Right cardiac atrium (tissue), 5 donors: ENCODE measurements at places on chromosomes 5 and 9. TPM values are rescaled to one million over a fixed set of nuclear protein-coding genes. Genes with fewer than 3 reads are reported as not detected.

DNA sequence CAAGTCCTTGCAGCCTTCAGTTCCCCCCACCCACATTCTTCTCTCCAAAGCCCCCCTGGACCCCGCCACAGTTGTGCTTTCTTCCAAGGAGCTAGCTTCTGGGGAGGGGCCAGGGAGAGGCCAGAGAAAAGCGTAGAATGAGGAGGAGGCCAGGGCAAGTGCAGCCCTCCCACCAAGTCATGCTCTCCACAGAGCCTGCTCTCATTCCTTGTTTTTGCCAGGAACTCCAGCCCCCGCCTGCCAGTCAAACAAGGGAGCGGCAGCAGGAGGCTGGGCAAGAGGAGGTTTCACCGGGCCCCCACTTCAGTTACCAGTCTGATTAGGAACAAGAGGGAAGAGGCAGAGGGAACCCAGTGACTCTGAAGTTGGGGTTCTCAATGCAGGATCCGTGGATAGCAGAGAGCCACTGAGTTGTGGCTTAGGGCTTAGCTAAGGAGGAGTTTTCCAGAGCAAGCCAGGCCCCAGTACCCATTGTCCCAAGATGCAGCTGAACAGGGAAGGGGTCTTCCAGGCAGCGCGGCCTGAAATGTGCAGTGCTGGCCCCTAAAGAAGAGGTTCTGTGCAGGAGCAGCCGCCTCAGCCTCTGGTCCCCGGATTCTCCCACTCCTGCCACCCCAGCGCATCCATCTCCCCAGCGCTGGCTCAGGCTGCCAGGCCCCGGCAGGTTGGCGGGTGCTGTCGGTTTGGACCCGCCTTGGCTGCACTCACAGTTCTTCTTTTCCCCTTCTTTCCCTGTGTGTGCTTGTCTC is 120.6 kb downstream of the DAB2IP start:
- DNase-seq: no peak

SLC38A9 gene
- 9.6 TPM for total RNA-seq

GRCh38 chr9:14136047-14136635 is 177.8 kb downstream of the NFIB start:
- DNase-seq: no peak

GRCh38 chr9:113872485-113873143 is 3.5 kb upstream of the ZNF618 start:
- no peak for DNase-seq

DNA sequence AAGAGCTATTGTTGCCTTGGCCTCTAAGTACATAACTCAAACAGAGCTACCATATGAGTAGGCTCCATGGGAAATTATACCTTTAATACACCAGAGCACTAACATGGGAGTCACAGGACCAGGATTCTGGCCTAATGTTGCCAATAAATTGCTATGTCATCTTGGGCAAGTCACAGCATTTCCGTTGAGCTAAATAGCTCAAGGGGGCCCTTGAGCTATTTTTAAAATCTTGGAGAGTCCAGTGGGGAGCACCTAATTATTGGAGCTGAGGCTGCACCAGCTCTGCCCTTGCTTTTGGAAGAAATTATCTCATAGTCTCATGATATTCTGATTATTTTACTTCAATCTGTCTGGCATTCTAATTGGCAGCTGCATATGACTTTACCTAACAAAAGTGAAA is 350.8 kb downstream of the ENC1 start:
- DNase-seq: no peak

DNA sequence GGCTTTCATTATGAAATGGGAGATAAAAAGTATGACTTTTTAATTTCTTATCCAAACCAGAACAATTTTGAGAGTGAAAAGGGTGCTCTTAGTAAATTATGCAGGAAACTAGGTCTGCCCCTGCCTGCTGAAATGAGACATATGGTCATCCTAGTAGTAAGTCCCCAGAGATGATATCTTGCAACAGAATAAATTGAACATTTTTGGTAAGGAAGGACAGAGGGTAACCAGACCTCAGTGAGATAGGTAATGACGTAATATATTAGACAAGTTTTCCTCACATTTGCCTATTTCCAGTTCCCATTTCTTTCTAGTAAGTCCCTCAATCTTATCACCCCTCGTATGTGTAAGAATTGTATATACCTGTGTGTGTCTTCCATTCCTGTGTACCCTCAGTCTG is 91.8 kb downstream of the EQTN start:
- DNase-seq: no peak

GRCh38 chr9:84852617-84853301 is 183.2 kb downstream of the NTRK2 start:
- no peak for DNase-seq

SLC46A2 gene
- total RNA-seq: not detected

IL6ST gene
- total RNA-seq: 227 TPM

NME5 gene
- total RNA-seq: 5.7 TPM

- DNase-seq: peak; percentile 65
Measured at GRCh38 chr9:297104-297972, 82.7 kb downstream of the DOCK8 start.

GRCh38 chr5:127308945-127309344 is 18.3 kb downstream of the MEGF10 start:
- no peak for DNase-seq

DNA sequence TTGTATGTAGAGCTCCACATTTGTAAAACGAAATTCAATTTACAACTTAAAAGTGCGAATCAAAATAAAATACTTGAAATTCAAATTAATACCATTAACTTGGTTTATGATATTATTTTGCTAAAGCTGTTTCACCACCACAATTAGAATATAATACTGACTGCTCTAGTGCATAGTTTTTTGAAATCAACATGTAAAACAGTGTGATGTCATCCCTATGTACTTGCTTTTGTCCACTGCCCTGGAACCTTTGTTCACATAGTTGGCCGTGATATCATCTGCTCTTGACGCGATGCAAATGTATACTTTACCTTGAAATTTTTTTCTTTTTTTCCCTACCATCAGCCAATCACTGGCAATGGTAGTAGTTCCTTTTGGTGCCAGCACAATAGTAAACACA is 125.4 kb downstream of the PARP8 start:
- DNase-seq: no peak

GRCh38 chr5:15938961-15939360 is 240.6 kb downstream of the MARCHF11 start:
- DNase-seq: no peak

DNA sequence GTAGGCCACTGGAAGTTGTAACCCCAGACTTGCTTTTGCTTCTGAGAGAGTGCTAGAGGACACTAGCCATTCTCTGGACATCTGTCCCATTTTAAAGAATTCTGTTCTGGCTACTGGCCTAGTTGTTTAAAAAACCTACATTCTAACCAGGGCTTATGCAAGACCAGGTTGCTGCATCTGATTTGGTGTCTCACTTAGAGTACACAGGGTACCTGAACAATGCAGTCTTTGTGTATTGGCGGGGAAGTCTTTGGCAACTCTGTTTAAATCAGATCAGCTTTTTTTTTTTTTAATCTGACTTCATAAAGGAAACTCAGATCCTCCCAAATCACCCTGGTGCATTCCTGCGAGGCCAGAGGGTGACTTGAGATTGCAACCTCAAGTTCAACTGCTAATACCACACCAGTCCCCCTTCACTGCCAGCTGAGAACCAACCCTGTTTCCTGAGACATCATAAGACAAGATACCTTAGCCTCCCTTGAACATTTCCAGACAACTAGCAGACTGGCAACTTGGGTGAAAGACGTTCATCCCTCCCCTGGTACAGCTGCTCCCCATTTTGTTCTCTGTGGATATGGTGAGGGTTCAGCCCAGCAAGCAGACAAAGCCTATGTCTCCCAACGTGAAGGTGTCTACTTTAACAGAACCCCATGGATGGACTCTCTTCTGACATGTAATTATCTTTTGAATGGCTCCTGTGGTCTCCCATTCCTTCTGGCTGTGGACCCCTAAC is 27.0 kb downstream of the SKP1 start:
- no peak for DNase-seq

TRIM7 gene
- total RNA-seq: 4.8 TPM

DNA sequence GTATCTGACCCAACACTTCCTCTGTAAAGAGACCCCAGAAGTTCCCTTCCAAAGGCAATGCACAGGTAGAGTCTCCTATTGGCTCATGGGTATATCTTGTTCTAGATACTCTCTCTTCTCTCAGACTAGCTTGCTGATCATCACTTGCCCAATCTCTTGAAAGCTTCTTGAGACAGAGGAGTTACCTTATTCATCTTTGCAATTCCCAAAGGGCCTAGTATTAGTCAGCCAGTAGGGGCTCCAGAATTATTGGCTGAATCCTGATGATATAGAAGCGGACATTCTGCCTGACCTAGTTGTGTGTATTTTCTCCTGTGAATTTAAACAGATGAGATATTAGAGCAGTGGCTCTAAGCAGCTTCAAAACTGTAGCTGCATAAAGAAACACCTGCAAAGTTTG is 304.0 kb upstream of the KLF4 start:
- DNase-seq: no peak

DNA sequence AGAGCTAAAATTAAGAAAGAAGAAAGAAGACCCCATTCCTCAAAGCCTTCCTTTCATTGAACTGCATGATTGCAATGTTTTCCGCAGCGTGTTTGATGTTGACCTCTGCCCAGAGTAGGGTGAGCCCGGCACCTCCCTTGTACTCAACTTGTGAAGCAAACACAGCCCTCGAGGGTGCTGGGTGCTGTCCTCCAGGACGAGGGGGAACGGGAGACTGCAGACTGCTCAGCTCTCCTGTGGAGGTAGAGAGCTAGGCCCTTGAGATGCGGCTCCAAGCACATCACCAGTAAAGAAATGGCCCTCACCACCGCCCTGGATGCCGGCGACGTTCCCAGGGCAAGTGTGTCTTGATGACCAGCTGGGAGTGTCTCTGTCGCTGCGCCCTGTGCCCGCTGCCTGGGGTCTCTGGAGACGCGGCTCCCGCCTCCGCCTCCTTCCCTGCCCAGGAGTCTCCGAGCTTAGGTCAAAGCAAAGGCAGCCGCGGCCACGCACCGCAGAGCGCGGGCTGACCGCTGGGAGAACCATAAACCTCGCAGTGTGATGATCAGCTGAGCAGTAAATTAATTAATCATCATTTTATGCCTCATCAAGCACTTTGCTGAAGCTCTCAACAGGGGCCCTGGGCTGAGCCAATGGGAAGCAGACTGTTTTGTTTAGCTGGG is 108.7 kb downstream of the IRX2 start:
- no peak for DNase-seq

GRCh38 chr9:130239741-130240241 is 25.8 kb upstream of the HMCN2 start:
- no peak for DNase-seq

- DNase-seq: no peak
Measured at GRCh38 chr9:101564252-101564651, 30.5 kb downstream of the PPP3R2 start.

IL9 gene
- not detected for total RNA-seq

- DNase-seq: no peak
Measured at GRCh38 chr5:142250119-142250518, 74.7 kb downstream of the SPRY4 start.

- no peak for DNase-seq
Measured at GRCh38 chr9:126055381-126055985, 271.1 kb upstream of the MVB12B start.

SLC25A2 gene
- total RNA-seq: 0.37 TPM

GRCh38 chr9:131255676-131256197 is 20.6 kb downstream of the FAM78A start:
- peak; percentile 52 for DNase-seq

- DNase-seq: no peak
Measured at GRCh38 chr9:16058131-16058549, 505.3 kb downstream of the CCDC171 start.

DNA sequence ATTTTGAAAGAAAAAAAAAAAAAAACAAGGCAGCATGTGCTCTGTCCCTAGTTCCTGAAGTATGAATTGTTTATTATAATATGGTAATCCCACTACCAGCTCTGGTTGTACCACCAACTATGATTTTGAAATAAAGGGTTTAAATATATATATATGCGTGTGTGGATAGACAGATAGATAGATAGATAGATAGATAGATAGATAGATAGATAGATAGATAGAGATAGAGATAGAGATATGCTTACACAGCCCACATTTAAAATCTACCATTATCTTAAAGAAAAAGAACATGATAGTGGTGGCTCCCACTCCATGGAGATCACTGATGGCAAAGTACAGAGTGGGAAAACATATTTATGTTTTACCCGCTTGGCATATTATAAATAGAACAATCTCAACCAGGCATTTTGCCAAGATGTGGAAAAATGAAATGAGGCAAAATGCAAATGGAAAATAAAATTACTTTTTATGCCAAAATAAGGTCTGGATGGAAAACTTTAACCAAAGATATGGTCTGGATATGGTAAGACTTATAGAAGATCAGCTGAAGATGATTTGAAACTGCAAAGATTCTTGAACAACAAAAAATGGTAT is 170.0 kb downstream of the ARL15 start:
- no peak for DNase-seq

DNA sequence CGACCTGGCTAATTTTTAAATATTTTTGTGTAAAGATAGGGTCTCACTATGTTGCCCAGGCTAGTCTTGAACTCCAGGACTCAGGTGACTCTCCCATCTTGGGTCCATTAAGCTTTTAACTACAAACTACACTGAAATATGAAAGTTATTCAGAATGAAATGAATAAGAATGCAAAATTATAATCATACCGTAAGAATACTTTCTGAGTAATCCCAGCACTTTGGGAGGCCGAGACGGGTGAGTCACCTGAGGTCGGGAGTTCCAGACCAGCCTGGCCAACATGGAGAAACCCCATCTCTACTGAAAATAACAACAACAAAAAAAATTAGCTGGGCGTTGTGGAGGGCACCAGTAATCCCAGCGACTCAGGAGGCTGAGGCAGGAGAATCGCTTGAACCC is 1.1 kb upstream of the ORM1 start:
- DNase-seq: no peak

DNA sequence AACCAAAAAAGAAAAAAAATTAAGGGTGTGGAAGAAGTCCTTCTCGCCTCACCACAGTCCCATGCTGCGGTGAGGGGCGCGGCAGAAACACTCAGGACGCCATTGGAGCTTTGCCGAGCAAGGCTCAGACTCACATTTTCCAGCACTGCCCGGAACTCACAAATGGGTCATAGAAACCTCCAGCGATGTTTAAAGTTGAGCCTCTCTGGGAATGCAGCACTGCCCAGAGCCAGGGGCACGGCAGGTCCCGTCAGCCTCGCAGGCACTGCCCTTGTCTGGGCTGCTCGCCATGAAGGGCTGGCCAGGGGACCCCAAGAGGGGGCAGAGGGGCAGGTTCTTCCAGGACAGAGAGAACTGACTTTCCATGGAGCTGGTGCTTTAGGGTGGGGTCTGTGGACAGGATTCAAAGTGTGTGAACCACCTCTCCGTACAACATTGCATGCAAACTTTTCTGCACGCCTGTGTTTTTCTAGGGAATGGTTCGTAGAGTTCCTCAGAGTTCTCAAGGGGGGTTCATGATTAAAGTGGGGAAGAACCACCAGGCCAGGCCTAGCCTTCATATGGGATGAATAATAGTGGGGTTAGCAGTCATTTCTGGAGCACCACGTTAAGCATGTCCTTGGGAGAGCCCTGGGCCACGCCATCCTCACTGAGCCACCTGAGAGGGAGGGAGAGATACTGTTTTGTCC is 38.4 kb downstream of the PRRX2 start:
- no peak for DNase-seq
